ENCODE measurements at places on chromosomes 13 and 19. TPM values are rescaled to one million over a fixed set of nuclear protein-coding genes. Genes with fewer than 3 reads are reported as not detected.

Gene ZNF534
- not detected for total RNA-seq

Gene RNF17
- total RNA-seq: not detected

DNA sequence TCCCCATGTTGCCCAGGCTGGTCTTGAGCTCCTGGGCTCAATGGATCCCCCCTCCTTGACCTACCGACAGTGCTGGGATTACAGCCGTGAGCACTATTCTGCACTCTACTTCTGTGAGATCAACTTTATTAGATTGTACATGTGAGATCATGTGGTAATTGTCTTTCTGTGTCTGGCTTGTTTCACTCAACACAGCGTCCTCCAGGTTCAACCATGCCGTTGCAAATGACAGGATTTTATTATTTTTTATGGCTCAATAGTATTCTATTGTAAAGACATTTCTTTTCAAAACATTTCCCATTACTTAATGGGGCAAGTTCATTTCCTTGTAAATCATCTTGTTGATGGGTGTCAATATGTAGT lies 1.5 kb upstream of the OBI1 start:
- ATAC-seq: no peak

- ATAC-seq: no peak
Measured at GRCh38 chr19:29704562-29705558, 10.2 kb downstream of the C19orf12 start.

GRCh38 chr19:51691074-51691583 lies 2.0 kb upstream of the SPACA6 start:
- no peak for ATAC-seq

DNA sequence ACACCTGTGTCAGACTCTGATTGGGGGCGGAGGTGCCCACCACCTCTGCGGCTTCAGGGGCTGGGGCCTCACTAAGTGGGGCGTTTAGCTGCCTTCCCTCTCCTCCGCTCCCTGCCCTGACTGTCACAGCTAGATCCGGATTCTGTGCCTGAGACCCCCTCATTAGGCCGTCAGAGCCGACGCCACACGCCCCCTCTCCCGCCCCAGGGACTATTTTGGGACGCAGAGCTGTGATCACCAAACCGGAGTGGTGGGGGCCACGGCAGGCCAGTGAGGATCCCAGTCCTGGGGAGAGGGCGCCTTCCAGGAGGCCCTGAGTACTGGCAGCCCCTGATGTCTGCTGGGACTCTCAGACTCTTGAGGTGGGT lies 762 bp downstream of the KANK3 start:
- ATAC-seq: peak; percentile 16

DNA sequence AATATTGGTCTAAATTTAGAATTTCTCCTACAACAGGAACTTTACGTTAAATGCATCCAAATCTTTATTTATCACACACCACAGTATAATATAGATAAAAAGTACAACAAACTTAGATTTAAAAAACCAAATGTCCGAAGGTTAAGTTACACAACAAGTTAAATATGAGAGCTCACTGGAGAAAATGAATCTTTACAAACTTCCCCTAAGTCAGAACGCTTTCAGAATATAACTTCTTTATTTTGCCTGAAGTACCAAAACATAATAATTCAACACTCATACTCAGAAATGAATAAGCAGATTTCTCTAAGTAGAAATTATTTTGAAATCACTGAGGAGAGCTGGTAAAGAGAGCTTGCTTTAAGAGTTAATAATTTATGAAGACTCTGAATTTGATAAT lies 33.8 kb downstream of the TSC22D1 start:
- ATAC-seq: no peak

- no peak for ATAC-seq
Measured at GRCh38 chr13:110410000-110410399, 102.9 kb downstream of the COL4A2 start.

DNA sequence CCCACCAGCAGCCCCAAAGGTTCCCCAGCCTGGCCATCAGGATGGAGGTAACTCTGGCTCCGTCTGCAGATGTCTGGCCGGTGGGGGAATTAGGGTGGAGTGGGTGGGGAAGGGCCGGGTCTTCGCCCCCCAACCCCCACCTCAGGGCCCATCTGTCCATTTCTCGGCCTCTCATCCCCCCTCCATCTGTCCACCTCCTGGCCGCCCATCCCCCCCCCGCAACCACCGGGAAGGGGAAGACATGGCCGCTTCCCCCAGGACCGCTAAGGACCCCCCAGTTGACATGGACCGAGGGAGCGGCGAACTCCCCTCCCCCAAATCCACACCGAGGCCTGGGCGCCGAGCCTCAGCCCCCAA lies 793 bp downstream of the LRFN1 start:
- no peak for ATAC-seq

DNA sequence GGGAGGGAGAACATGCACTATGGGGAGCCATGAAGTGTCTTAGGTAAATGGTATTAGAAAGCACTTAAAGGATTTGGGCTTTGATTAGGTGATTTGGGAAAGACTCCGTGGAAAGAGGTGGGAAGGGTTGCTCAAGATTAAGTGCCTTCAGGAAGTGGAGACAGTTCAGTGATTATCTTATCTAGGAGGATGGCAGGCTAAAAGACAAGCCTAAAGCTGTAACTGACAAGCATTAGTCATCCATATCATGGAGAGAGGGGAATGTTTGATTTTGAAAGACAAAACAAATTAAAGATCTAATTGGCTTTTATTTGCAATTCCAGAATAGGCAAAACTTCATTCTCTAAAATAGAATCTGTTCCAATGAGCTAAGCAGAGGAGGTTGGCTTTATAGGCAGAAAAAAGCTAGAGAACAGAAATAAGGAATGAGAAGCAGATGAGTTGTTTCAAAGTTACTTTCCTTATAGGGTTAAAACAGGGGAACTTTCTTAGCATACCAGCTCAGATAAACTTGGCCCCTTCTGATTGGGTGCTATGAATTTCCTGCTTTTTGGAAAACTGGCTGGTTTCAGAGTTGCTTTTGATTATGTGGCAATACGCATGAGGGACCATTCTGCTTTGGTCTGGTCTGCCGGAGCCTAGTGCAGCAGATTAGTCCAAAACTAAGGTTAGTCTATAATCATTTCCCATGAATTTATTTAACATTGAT lies 1.8 kb upstream of the DIAPH3 start:
- ATAC-seq: no peak

DNA sequence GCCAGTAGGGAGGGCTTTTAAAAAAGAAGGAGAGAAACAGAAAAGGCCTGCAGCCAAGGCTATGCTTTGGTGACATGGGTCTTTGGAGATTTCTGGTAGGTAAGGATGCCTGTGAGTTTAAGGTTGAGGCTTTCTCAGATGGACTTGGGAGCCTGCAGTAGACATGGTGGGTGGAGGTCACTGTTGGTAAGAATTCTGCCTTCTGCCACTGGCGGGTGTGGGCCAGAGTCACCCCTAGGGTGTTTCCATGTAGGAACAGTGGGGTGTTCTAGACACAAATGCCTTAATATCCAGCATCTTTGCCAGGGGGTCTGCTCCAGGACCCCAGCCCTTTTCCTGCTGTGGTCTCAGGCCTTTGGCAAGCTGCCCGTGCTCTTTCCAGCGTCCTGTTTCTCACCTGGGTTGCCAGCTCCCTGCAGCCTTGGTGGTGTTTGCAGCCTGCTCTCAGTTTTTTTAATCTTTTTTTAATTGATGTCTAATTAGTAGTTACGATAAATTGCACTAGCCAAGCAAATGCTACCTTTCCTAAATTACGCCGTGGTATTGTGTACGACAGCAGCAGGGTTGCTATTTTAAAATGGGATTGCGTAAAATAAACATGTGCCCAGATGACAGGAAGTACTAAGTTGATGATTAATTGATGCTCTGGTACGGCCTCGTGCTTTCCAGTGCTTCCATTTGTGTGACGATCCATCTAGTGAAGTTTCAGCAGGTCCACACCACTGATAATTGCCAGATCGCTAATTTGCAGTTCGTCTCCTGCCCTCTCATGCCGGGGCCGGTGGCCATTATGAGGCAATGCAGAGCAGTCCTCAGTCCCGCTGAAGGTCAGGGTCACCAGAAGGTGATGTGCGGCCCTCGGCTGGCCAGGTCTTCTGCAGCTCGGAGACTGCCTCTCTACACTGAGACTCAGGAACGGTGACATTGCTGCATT lies 35.3 kb upstream of the NPAS1 start:
- peak; percentile 33 for ATAC-seq

DNA sequence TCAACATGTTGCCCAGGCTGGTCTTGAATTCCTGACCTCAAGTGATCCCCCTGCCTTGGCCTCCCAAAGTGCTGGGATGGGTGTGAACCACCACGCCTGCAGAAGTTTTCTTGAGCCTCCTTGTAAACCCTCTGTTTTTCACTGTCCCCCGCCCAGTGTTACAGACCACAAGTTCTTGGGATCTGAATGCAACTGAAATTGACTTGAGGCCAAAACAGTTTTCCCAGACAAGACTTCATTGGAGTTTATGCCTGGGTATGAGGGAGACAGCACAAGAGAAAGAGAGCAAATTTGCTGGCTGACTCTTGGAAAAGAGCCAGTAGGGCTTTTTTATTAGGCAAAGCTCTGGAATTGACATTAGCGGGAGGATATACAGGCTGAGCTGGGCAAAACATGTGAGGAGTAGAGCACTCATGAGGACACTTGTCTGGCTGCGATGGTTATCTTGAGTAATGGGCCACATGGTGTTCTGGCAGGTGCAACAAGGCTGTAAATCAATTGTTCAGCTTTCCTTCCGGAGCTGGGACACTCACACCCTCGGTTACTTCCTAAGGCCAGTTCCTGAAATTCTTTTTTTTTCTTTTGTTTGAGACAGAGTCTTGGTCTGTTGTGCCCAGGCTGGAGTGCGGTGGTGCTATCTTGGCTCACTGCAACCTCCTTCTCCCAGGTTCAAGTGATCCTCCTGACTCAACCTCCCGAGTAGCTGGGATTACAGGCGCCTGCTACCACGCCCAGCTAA lies 12.7 kb upstream of the HNRNPL start:
- peak; percentile 56 for ATAC-seq

GRCh38 chr19:2791440-2791839 lies 6.1 kb downstream of the THOP1 start:
- no peak for ATAC-seq

DNA sequence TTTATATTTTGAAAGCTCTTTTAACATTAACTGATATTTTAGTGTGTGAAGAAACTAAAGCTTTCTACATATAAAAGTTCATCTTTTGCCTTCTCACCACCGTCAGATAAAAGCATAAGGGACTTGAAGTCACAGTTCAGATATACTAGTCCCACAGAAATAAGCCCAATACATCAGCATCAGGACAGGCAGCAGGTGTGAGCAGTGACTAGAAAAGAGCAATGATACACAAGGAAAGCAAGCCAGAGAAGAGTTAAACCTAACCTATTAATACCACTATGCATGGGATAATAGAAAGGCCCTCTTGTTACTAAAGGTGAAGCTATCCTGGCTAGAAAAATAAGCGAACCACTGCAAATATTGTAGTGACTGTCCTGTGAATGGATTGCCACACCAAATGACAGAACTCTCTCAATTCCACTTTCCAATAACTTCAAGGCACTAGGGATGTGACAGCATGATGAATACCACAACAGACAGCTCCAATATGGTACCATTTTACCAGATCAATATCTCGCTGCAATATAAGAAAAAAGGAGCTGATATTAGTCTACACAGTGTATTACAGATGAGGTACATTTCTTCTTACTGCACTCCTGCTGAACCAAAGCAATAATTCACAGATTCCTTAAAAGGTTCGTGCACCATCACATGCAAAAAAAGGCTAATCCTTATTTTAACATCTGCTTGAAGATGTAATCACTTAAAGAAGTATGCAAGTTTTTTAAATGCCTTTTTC lies 114.1 kb downstream of the DACH1 start:
- ATAC-seq: no peak

- no peak for ATAC-seq
Measured at GRCh38 chr13:59587971-59588716, 575.6 kb downstream of the DIAPH3 start.

DNA sequence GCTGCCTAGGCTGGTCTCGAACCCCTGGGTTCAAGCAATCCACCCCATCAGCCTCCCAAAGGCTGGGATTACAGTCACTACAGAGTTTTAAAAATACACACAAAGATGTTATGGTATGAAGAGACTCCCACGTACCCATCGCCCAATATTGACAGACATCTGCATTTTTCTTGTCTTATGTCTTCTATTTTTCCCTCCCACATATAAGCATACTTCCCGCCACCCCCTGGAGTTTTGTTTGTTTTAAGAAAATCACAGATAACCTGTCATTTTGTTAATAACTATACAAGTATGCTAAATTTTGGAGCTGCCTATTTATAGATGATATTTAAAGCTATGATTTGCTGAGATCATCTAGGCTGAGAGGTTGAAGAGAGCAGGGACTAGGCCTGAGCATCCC lies 6.2 kb upstream of the SMG9 start:
- ATAC-seq: no peak

DNA sequence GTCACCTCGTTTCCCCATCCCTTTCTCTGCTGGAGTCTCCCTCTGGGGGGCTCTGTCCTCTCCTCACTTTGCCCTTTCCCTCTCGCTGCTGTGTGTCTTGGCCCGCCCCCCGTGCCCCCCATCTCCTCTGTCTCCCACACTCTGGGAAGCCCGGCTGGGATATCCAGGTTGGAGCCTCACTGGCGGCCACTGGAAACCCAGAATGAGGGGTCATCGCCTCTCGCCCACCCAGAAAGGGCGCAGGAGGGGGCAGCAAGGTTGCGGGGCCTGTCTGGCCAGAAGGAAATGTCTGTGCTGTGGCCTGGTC lies 15.6 kb downstream of the CCDC97 start:
- no peak for ATAC-seq

All from esophagus mucosa (tissue), 1 donor.